ENCODE measurements at places on chromosomes 7 and 10.

DNA sequence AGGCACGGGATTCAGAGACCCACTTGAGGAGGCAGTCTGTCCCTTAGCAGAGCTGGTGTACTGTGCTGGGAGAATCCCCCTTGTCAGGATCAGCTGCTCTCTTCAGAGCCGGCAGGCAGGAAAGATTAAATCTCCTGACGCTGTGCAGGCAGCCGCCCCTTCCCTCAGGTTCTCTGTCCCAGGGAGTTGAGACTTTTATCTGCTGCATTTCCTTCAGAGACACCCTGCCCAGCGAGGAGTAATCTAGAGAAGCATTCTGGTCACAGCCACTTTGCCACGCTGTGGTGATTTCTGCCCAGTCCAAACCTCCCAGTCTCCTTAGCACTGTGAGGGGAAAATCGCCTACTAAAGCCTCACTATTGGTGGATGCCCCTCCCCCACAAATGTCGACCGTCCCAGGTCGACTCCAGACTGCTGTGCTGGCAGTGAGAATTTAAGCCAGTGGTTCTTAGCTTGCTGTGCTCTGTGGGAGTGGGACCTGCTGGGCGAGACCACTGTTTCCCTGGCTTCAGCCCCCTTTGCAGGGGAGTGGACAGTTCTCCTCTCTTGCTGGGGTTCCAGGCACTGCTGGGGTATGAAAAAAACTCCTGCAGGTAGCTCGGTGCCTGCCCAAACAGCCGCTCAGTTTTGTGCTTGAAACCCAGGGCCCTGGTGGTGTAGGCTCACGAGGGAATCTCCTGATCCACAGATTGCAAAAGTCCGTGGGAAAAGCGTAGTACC, 265.4 kb downstream of the ZWINT start:
- H3K27ac ChIP-seq, result no peak overlapping the region
- no peaks in the 10 kb centered on the region for H3K36me3 ChIP-seq
- H3K4me1 ChIP-seq, result no peaks in the 10 kb centered on the region

DNA sequence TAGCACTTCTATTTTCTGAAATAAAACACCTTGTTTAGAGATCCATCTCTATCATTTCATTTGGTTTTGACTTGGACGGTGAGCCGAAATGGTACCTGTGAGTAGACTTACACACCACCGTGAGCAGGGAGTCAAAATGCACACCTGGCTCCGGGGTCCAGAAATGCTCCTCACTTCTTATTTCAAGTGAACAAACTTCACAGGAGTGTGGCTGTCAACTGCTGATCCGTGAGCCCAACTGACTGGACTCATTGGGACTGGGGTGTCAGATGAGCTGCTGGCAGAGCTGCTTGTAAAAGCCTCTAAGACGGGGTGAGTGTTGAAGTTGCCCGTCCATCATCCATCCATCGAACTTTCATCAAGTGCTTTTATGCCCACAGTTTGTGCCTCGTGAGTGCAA, 435.5 kb downstream of the GLRX3 start:
- no peak for DNase-seq
- H3K27me3 ChIP-seq, result no peaks in the 10 kb centered on the region
- no peak overlapping the region for H3K4me3 ChIP-seq
- no peaks in the 10 kb centered on the region for H3K4me1 ChIP-seq
- H3K36me3 ChIP-seq, result no peaks in the 10 kb centered on the region

GRCh38 chr10:127905001-127905847, 1.7 kb upstream of the PTPRE start:
- H3K4me1 ChIP-seq, result peaks cover 24% of the 10 kb centered on the region
- no peak overlapping the region for H3K4me3 ChIP-seq
- DNase-seq, result no peak
- no peak overlapping the region for H3K27ac ChIP-seq
- no peaks in the 10 kb centered on the region for H3K36me3 ChIP-seq

- no peak overlapping the region for H3K4me3 ChIP-seq
- no peak for DNase-seq
- no peaks in the 10 kb centered on the region for H3K4me1 ChIP-seq
- H3K36me3 ChIP-seq, result no peaks in the 10 kb centered on the region
Observed at GRCh38 chr7:79598351-79598750, 144.9 kb upstream of the MAGI2 start.

DNA sequence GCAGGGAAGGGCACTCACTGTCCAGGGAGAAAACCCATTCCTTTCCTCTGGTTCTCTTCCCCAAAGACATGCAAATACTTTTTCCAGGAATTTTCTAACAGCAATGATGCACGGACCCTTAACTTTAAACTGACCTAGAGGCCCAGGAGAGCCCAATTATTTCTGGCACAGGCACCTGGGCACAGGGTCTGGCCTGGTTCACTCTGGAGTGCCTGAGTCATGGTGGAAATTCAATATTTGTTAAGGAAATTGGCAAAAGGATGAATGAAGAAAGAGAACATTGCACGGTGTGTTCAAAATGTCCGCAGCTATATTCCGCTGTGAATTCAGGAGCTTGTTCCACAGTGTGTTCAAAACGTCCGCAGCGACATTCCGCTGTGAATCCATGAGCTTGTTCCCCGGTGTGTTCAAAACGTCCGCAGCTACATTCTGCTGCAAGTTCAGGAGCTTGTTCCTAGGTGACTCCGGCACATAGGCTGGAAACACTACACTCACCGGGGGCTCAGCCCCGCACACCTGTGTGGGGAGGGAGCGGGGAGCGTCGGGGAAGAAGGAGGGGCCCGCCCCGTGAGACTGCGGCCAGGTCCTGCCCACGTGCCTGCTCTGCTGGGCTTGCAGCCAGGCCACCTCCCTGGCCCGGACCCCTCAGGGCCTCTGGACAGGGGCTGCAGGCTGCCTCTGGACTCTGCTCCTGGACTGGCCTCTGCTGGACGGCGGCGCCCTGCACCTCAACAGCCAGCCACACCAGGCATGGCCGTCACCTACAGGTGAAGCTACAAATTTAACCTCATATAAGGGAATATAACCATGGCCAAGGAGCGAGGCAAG, 72.0 kb upstream of the FAM20C start:
- peaks cover 17% of the 10 kb centered on the region for H3K4me1 ChIP-seq
- no peak overlapping the region for H3K4me3 ChIP-seq
- no peaks in the 10 kb centered on the region for H3K36me3 ChIP-seq
- peak overlapping the region; percentile 86 for H3K27ac ChIP-seq
- DNase-seq, result no peak

GRCh38 chr10:43774234-43774769, 125.6 kb upstream of the ZNF32 start:
- no peaks in the 10 kb centered on the region for H3K27me3 ChIP-seq
- H3K27ac ChIP-seq, result no peak overlapping the region
- H3K4me1 ChIP-seq, result no peaks in the 10 kb centered on the region
- no peak for DNase-seq
- H3K4me3 ChIP-seq, result no peak overlapping the region

DNA sequence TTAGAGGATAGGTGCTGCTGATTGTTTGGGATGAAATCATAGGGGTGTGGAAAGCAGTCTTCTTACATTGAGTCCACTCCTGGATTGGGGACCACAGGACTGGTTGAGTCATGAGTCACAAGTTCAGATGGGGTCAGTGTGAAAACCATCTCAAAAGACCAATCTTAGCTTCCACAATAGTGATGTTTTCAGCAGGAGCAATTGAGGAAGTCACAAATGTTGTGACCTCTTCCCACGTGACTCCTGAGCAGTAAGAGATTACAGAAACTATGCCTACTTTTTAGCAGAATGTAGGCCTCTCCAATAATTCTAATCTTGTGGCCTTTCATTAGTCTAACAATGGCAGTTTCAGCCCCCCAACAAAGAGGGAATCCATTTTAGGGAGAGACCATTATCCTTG, 256.9 kb upstream of the CDC14C start:
- no peak overlapping the region for H3K4me3 ChIP-seq
- DNase-seq, result no peak
- no peaks in the 10 kb centered on the region for H3K27me3 ChIP-seq
- no peaks in the 10 kb centered on the region for H3K36me3 ChIP-seq

GRCh38 chr7:138097064-138097741, 20.9 kb downstream of the AKR1D1 start:
- no peaks in the 10 kb centered on the region for H3K4me1 ChIP-seq
- H3K36me3 ChIP-seq, result no peaks in the 10 kb centered on the region
- no peak overlapping the region for H3K4me3 ChIP-seq
- no peaks in the 10 kb centered on the region for H3K27me3 ChIP-seq

GRCh38 chr7:45119550-45119949, 8.1 kb upstream of the TBRG4 start:
- no peaks in the 10 kb centered on the region for H3K27me3 ChIP-seq
- no peak overlapping the region for H3K27ac ChIP-seq
- peaks cover 8% of the 10 kb centered on the region for H3K4me1 ChIP-seq
- no peak overlapping the region for H3K4me3 ChIP-seq

GRCh38 chr10:22714479-22715289, at the start of gene PIP4K2A:
PIP4K2A (minus strand) TSS chr10:22714578; CDS start chr10:22714326, 252 bp downstream.
- no peaks in the 10 kb centered on the region for H3K27me3 ChIP-seq
- peak within 1 kb of the TSS; percentile 98 for H3K4me3 ChIP-seq
- DNase-seq, result peak; percentile 80
- H3K27ac ChIP-seq, result peak within 1 kb of the TSS; percentile 92
- no peaks in the 10 kb centered on the region for H3K36me3 ChIP-seq

GRCh38 chr10:484925-485661, 204.4 kb downstream of the DIP2C start:
- peak overlapping the region; percentile 43 for H3K4me3 ChIP-seq
- no peaks in the 10 kb centered on the region for H3K4me1 ChIP-seq
- H3K27me3 ChIP-seq, result no peaks in the 10 kb centered on the region
- no peaks in the 10 kb centered on the region for H3K36me3 ChIP-seq

- H3K4me1 ChIP-seq, result no peaks in the 10 kb centered on the region
- no peak for DNase-seq
- no peak overlapping the region for H3K4me3 ChIP-seq
- no peaks in the 10 kb centered on the region for H3K27me3 ChIP-seq
- no peaks in the 10 kb centered on the region for H3K36me3 ChIP-seq
Observed at GRCh38 chr10:34024282-34024681, 689.8 kb upstream of the NRP1 start.

GRCh38 chr7:40316176-40316575, 181.4 kb downstream of the SUGCT start:
- no peak overlapping the region for H3K27ac ChIP-seq
- no peaks in the 10 kb centered on the region for H3K36me3 ChIP-seq
- H3K27me3 ChIP-seq, result no peaks in the 10 kb centered on the region
- H3K4me1 ChIP-seq, result no peaks in the 10 kb centered on the region
- DNase-seq, result no peak
- H3K4me3 ChIP-seq, result no peak overlapping the region

DNA sequence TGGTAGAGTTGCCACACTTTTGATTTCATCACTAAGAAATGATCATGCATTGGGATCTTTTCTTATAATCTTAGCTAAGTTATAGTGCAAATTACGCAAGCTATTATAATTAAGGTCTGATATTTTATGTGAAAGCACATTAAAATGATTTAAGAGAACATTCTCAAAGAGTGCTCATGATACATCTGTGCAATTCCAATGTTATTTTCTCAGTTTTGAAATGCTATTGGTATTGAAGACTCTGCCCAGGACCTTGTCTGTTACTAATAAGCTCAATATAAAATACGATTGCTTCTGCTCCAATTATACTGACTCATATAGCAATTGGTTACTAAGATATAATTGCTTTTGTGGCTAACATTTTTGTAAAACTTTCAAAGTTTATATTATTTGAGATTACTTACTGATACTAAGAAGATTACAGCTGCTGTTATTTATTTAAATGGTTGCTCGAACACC, 180.9 kb downstream of the ADAM12 start:
- H3K27ac ChIP-seq, result no peak overlapping the region
- DNase-seq, result no peak
- H3K4me3 ChIP-seq, result no peak overlapping the region
- no peaks in the 10 kb centered on the region for H3K4me1 ChIP-seq
- no peaks in the 10 kb centered on the region for H3K36me3 ChIP-seq
- no peaks in the 10 kb centered on the region for H3K27me3 ChIP-seq

- DNase-seq, result no peak
- no peaks in the 10 kb centered on the region for H3K27me3 ChIP-seq
- H3K4me3 ChIP-seq, result no peak overlapping the region
Observed at GRCh38 chr10:602391-603005, 87.0 kb downstream of the DIP2C start.

DNA sequence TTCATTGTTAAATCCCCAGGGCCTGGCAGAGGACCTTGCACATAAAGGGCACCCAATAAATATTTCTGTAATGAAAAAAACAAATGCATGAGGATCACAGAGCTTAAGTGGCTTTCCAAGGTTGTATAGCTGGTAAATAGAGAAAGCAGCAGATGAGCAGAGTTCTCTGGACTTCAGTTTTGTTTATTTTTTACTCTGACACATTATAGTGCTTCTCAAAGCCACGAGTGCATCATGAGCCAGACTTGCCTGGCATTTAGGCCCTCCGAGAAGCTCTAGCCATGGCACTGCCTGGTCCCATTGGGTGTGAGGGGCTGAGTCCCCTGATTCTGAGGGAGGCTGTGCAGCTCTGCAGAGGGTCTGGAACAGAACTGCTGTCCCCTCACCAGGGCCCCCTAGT, 87.2 kb upstream of the ZNF32 start:
- no peaks in the 10 kb centered on the region for H3K27me3 ChIP-seq
- H3K4me3 ChIP-seq, result no peak overlapping the region
- no peak for DNase-seq
- H3K36me3 ChIP-seq, result no peaks in the 10 kb centered on the region

GRCh38 chr7:121002-121785, 71.2 kb upstream of the FAM20C start:
- peaks cover 13% of the 10 kb centered on the region for H3K4me1 ChIP-seq
- peak overlapping the region; percentile 86 for H3K27ac ChIP-seq
- no peaks in the 10 kb centered on the region for H3K27me3 ChIP-seq
- H3K36me3 ChIP-seq, result no peaks in the 10 kb centered on the region
- no peak overlapping the region for H3K4me3 ChIP-seq

GRCh38 chr10:47286591-47287315, 13.2 kb upstream of the GDF10 start:
- DNase-seq, result no peak
- H3K27ac ChIP-seq, result no peak overlapping the region
- H3K27me3 ChIP-seq, result no peaks in the 10 kb centered on the region
- H3K36me3 ChIP-seq, result no peaks in the 10 kb centered on the region
- no peak overlapping the region for H3K4me3 ChIP-seq

DNA sequence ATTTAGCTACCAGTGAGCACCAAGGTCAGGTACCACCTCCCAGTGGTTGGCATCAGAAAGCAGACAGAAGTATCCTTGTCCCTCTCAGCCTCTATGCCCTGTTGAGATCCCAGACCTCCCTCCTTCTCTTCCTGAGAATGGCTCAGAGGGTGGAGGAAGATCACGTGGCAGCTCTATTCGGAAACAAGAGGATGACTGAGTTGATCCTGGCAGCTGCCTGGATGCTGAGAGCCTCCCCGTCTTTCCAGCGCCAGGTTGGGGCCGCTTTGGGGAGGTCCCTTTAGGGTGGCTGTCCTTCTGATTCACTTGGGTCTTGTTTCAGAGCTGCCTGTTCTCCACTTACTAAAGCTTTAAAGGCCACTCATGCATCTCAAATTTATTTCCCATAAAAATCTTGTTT, 36.9 kb upstream of the NPFFR1 start:
- H3K4me1 ChIP-seq, result no peaks in the 10 kb centered on the region
- no peak for DNase-seq
- H3K27ac ChIP-seq, result no peak overlapping the region
- no peak overlapping the region for H3K4me3 ChIP-seq

DNA sequence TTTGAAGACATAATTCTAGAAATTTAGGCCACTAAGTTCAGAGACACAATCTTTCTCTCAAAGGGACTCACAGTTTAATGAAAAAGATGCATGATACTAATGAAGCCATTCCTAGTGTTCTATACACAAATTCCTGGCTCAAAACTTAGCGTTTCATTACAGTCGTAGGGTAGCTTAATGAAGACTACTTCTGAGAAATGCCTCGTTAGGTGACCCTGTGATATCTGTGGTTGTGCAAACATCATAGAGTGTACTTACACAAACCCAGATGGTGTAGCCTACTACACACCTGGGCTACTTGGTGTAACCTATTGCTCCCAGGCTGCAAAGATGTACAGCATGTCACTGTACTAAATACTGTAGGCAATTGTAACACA, 488 bp upstream of the CHCHD3 start:
- H3K4me3 ChIP-seq, result peak overlapping the region; percentile 98
- H3K36me3 ChIP-seq, result no peaks in the 10 kb centered on the region
- no peak for DNase-seq
- H3K27me3 ChIP-seq, result no peaks in the 10 kb centered on the region
- peaks cover 6% of the 10 kb centered on the region for H3K4me1 ChIP-seq

All from upper lobe of left lung (tissue), 6 donors.